ENCODE measurements at places on chromosomes 1 and 21.

GRCh38 chr1:234503193-234504050 lies 24.4 kb upstream of the TARBP1 start:
- DNase-seq, result no peak

DNA sequence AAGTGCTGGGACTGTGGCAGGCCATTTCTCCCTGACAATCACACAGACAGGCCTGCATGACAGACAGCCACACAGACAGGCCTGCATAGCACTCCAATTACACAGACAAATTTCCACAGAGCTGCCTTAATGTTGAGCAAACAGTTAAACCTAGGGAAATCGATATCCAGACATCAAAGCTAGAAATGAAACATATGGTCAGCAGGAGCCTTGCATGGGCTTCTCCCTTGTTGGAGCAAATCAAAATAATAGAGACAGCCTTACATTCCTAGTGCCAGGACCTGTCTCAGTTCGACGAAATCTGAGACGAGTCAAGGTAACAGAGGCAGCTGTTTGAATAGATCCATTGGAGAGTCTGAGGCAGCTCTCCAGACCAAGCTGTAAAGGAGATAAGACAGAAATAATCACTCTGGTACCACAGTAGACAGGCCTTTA lies 42.4 kb downstream of the OLFML3 start:
- DNase-seq, result no peak

DNA sequence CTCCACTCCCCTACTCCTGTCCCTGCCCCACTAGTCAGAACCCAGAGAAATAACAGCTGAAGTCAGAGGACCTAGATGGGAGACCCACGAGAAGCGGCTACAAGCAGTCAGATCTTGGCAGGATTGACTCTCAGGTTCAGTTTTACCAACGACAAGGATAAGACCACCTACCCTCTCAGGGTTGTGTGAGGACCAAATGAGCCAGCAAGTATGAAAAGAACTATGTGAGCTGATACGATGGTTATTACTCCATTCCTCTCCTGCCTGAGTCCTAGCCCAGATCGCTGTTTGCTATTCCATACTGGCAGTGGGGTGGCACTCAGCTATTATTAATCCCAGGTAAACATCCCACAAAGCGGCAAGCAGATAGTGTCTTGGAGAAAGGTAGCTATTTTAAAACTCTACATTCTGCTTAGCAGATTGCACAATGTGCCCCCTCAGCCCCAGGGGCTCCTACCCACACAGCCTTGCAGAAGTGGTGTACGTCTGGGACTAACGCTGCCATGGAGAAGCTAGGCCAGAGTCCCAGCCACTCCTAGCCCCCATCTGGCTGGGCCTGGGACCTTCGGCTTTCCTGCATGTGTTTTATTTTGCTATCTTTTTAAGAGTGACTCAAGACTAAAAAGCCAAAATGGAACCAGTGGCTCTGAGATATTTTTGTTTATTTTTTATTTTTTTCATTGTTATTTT lies 58.9 kb downstream of the CD46 start:
- DNase-seq, result no peak

DNA sequence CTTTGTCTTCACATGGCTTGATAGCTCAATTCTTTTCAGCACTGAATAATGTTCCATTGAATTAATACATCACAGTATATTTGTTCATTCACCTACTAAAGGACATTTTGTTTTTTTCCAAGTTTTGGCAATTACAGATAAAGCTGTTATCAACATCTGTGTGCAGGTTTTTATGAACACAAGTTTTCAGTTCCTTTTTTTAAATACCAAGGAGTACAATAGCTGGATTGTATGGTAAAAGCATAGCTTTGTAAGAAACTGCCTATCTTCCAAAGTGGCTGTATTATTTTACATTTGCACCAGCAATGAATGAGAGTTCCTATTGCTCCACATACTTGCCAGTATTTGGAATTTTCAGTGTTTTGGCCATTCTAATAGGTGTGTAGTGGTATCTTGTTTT lies 4.8 kb upstream of the MCOLN2 start:
- DNase-seq, result no peak

GRCh38 chr1:43799656-43800635 lies 92.6 kb downstream of the ST3GAL3 start:
- DNase-seq, result no peak

DNA sequence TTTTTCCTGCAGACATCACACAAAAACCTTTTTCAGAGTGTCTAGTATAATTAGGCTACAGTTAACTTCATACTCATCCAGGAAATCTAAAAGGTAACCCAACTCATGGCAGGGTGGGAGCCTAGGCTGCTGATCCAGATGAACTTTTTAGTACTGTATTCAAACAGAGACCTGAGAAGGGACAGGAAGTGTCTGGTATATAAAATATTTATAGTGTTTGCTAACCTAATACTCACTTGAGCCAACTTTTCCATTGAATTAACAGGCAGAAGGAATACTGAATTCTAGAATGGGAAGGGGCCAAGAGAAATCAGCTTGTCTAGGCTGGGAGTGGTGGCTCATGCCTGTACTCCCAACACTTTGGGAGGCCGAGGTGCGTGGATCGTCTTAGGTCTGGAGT lies 22.2 kb upstream of the NKAIN1 start:
- DNase-seq, result no peak

GRCh38 chr21:34517491-34518245 lies 5.7 kb upstream of the KCNE1 start:
- peak; percentile 89 for DNase-seq

GRCh38 chr1:209800984-209801834 lies 4.7 kb downstream of the IRF6 start:
- DNase-seq, result no peak

DNA sequence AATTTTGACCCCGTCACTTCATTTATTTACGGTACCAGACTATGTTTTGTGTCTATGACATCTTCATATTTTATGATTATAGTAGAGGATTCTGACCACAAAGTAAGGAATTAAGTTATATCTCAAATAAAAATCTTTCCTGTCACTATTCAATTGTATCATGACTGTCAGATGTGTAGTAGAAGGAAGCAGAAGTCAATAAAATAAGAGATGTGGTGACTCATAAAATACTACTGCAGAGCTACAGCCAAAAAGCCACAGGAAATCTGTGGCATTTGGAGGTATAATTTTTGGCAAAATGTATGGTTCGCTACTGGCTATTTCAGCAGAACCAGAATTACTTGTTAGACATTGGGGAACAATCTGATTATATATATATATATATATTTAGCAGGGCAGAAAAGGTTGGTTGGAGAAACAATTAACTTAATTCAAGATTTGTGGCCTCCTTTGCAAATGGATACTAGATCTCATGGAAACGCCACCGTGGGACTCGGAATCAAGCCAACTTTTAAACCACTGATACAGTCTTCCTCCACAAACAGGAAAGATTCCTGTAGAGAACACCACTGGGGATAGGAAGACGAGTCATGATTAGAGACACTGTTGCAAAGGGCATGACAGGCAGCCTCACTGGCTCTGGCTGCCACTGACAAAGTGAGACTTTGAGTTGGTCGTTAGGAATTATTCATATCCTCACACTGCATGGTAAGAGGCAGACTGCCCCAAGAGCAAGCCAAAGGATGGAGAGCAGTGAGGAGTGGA lies 5.1 kb downstream of the FCRL2 start:
- DNase-seq, result peak; percentile 61

DNA sequence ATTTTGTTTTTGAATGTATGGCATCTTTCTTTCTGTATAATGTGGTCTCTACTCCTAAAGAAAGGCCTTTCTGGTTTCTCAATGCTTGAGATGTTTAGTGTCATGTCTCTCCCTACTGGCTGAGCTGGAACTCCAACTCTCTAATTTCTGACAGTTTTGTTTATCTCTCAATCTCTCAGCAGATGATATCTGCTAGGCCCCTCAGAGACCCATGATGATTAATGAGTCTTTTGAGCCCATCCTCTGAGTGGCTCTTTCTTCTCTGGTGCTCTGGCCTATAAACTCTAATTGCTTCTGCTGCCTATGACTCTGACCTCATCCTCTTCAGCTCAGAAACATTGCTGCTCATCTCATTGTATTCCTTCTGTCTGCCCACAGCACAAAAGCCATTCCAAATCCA lies 46.6 kb downstream of the CRB1 start:
- DNase-seq, result no peak

GRCh38 chr1:156515956-156516355 lies 15.4 kb upstream of the MEF2D start:
- DNase-seq, result no peak

DNA sequence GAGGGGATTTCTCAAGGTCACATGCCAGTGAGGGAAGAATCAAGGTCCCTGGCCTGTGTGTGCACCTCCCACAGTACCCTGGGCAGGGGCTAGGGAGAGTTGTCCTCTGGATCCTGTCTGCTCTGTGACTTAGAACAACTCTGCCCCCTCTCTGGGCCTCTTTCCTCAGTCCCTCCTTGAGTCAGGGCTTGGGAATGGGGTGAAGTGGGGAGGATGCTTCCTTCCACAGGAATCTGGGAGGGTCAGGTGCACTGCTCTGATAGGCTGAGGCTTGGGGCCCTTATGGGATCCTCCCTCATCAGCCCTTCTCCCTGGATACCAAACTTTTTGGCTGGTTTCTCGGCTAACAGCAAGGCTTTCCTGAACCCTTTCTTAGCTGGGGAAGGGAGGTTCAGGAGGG lies 2.5 kb downstream of the TRNP1 start:
- no peak for DNase-seq

DNA sequence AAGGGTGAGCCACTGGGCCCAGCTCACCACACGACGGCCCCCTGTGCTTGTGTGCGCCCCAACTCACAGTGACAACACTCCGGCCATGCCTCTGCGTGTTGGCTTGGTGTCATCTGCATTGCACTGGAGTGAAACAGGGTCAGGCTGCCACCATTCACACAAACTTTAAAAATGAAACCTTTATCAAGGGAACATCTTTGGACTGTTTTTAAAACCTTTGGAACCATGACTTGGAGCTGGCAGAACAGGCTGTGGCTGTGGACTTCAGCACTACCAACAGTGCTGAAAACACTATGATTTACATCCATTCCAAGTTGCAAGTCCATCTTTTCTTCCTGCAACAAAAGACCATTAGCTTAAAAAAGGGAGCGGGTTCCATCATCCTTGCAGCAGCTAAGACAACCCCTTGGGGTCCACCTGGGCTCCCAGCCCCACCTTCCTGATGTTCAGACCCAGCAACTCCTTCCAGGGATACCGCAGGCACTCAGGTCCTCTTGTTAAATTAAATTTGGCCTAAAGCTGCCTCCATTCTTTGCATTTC lies 25.6 kb downstream of the POFUT2 start:
- no peak for DNase-seq

DNA sequence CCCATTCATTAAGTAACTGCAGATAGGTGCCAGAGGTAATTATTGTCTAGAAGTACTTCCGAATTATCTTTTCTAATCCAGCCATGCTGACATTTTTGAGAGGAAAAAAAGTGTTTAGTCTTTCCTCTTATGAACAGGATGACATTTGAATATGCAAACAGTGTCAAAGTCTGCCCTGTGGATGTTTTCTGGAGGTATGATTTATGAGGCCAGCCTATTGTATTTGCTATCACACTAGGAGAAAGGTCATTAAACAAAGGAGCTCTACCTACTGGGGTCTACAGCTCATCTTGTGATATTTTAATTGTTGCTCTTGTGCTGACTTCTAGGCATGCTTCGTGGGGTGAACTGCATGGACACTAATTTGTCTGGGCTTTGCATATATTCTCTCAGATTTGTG lies 559.7 kb upstream of the CAMK1G start:
- DNase-seq, result no peak

GRCh38 chr1:3819771-3820200 lies 23.5 kb upstream of the LRRC47 start:
- no peak for DNase-seq

- DNase-seq, result no peak
Observed at GRCh38 chr1:104760017-104760416, 1010.3 kb downstream of the AMY1C start.

DNA sequence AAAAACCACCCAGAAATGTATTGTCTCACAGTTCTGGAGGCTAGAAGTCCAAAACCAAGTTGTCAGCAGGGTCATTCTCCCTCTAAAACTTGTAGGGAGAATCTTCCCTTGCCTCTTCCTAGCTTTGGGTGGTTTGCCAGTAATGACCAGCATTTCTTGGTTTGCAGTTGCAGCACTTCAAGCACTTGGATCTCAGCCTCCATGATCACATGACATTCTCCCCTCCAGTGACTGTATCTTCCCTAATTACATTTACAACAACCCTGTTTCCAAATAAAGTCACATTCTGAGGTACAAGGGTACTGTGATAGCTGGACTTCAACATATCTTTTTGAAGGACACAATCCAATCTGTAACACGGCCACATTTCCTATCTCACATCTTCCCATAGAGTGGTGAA lies 37.2 kb downstream of the EVI5 start:
- no peak for DNase-seq

- DNase-seq, result no peak
Observed at GRCh38 chr1:14372526-14372925, 226.0 kb upstream of the KAZN start.

DNA sequence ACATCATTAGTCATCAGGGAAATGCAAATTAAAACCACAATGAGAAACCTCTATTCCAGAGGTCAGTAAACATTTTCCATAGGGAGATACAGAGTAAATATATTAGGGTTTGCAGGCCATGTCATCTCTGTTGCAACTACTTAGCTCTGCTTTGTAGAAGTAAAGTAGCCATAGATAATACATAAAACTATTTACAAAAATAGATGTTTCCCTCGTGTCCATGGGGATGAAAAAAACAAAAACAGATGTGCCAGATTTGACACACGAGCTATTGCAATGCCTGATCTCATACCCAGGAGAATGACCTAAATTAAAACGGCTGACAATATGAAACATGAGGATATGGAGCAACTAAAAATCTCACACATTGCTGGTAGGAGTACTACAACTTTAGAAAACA lies 17.3 kb downstream of the LTN1 start:
- DNase-seq, result no peak

GRCh38 chr1:208570362-208570761 lies 326.2 kb upstream of the PLXNA2 start:
- DNase-seq, result no peak

DNA sequence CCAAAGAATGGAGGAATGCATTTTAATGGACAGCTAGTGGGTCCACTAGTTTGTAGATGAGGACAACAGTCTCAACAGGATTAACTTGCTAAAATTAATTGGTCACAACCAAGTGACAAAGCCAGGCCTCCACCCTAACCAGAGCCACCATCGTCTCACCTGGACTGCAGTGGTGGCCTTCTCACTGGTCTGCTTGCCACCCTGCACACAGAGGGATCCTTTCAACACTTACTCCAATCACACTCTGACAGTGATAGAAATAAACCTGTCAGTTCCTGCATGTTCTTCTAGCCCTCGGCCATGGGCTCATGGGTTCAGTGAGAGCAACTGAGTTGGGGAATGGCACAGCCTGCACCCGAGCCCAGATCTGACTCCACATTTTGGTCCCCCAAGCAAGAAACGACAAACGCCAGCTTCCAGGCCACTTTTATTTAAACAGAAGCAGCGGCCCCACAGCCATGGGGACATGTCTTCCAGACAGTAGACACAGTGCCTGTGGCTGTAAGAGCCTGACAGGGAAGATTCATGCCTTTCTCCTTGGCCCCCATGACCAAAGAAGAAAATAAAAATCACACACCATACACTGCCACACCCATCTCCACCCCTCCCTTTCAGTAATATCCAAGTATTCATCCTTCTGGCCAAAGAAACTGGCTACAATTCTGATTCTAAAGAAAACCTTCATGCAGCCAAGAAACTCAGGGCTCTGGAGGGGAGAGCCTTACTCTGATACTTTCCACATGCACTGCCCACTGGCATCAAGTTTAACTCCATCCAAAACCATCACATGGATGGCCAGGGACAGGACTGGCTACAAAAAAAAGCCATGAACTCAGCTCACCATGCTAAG lies 37.6 kb downstream of the DHCR24 start:
- DNase-seq, result no peak
